Fibroblast of upper back skin (primary cell): ENCODE measurements at places on chromosomes 4 and X.

DNA sequence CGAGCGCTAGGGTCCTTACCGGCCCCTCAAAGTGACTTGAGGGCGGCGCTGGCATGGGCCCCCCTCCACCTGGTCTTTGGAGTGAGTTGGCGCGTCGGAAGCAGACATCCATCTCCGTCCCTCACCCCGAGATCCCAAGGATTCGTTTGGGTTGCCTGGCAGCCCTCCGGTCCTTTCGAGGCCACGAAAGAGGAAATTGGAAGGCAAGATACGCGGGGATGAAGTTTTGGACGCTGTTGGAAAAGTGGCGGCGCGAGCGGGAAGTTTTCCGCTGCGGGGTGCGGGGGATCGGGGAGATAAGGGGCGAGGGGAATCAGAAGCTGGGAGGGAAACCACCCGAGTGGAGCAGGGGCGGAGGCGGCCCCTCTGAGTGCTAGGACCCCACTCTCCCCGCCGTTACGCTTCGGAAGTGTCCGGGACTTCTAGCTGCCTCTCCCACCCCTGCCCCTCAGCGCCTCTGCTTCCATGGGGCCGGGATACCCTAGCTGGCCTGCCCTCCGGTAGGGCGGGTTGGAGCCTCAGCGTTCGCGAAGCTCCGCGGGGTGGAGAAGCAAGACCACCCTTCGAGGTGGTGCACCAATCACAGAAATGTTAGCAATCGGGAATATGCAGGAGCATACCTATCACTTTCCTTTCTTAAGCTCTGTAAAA, 57.8 kb downstream of the FRMPD3 start:
- DNase-seq, result no peak

DNA sequence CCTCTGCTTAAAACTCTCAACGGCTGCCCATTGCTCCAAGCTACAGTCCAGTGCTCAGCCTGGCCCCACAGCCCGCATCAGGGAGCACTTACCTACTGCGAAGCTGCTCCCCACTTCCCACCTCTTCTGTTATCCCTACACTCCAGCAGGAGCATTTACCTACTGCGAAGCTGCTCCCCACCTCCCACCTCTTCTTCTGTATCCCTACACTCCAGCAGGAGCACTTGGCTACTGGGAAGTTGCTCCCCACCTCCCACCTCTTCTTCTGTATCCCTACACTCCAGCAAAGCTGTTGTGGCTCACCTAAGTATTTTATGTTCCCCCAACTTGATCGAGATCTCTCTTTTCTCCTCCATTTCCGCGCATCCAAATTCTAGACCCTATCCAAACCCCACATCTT, 563.3 kb upstream of the ZFP42 start:
- DNase-seq, result no peak

DNA sequence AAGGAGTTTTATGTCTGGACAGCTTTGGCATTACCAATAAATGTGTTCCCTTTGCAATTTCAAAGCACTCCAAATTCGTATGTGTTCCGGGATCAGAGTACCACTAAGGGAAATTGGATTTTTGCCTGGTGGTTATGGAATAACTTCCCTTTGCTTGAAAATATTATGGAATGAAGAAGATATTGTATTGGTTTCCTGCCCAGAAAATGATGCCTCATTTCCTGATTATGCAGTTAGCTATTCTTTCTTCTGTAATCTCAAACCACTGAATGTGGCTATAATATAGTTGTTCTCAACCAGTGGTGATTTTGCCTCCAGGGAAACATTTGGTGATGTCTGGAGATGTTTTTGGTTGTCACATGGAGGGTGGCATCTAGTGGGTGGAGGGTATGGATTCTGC, 142.9 kb downstream of the PCDH7 start:
- peak; percentile 88 for DNase-seq

- peak; percentile 21 for DNase-seq
Observed at GRCh38 chrX:47643926-47644325, 6.4 kb downstream of the ELK1 start.

DNA sequence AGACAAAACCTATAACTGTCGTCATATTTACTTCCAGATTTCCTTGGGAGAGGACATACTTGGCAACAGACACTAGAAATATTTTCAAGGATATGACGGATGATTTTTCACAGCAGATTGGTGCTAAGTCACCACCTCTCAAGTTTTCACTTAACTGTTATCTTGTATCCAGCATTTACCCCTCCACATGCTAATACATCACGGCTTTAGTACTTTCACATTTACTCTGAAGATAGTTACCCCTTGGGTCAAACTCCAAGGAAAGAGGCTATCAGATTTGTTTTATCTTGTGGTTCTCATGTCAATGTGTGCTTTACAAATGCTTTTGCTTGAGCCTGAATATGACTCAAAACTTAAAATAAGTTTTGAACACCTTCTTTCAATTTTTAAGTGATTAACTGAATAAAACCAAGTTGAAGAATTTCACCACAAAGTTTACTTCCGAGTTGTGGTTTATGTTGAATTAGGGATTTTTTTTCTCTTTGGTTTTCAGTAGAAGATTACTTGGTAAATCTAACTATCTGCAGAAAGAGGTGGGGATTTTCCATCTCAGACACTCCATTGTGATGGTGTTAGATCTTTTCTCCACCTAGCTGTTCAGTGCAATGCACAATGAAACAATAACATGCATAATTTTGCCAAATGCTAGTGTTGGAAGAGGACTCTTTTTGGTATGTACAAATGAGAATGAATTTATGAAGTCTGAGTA, 75.4 kb upstream of the FAT1 start:
- peak; percentile 36 for DNase-seq

DNA sequence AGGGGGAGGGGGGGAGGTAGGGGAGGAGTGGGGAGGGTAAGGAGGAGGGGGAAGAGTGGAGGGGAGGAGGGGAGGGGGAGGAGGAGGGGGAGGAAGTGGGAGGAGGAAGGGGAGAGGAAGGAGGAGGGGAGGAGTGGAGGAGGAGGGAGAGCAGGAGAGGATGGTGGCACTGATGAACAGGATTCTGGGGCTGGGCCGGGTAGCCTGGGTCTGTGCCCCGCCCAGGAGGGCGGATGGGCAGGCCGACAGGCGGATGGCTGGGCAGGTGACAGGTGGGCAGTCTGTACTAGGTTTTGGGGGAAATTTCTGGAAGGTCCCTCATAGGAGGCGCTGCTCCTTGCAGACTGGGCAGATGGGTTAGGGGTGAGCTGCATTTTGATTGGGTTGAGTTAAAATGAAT, 66.0 kb upstream of the ADRA2C start:
- DNase-seq, result no peak

- no peak for DNase-seq
Observed at GRCh38 chrX:54785901-54786300, 12.2 kb downstream of the ITIH6 start.

DNA sequence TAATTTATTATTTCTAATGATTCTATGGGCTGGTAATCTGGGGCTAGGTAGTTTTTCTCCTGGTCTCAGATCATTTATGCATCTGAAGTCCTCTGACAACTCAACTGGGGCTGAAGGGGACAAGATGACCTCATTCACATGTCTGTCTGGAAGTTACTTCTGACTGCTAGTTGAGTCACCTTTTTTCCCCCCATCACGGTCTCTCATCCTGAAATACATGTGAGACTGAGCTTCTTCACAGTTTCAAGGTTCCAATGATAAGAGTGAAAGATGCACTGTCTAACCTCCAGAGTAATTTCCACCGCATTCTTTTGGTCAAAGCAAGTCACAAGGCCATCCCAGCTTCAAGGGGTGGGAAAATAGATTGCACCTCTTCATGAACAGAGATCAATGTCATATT, 356.7 kb upstream of the RPS6KA3 start:
- DNase-seq, result peak; percentile 49

DNA sequence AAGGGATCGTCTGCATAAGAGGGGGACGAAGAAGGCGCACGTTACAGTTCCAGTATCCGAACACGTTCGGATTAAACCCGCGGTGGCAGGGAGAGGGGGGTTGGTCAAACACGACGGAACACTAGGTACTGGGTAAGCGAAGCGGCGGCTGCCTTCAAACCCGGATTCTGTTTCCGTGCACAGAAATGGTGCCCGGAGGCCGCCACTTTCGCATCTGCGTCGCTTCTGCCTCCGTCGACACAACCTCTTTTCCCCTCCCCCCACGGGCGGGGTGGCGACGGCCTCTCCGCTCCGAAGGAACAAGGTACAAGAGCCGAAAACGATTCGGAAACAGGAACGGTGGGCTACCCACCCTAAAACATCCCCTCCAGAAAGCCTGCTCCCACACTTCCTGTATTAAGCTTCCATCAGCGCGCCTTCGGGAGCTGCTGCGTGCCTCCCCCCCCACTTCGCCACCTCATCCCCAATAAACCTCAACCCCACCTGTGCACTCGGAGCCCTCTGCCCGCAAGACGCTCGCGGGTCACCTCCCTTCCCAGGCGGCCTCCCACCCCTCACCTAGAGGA, 667 bp downstream of the G3BP2 start:
- DNase-seq, result peak; percentile 38

DNA sequence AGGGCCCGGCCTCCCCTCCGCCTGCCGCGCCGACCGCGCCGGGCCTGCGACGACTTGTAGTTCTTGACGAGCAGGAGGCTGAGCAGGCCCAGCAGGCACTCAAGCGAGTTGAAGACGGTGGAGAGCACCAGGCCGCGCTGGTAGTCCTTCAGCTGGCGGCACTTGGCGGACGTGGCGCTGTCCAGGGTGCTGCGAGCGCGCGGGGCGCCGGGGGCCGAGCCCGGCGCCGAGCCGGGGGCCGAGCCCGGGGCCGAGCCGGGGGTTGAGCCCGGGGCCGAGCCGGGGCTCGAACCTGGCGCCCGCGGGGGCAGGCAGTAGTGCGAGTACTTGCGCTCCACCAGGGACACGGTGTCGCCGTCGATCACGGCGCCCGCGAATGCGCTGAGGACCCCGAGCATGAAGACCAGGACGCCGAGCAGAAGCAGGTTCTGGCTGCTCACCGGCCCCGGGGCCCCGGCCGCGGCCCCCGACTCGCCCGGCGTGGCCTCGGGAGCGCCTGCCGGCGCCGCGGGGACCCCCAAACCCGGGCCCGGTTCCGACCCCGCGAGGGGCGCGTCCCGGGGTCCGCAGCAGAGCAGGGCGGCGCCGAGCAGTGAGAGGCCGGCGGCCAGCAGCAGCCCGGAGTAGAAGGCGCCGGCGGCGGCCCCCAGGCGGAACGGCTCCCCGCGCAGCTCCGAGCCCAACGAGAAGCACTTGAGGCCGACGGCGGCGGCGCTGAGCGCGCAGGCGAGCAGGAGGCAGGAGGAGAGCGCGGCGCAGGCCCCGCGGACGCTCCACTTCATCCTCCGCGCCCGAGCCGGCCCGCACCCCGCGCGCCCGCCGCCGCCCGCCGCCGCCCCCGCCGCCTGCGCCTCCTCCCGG, 584 bp downstream of the TMEM271 start:
- DNase-seq, result peak; percentile 47

- DNase-seq, result no peak
Observed at GRCh38 chrX:13587786-13588477, 18.5 kb downstream of the EGFL6 start.

GRCh38 chr4:81963015-81963762, 410.6 kb downstream of the HNRNPD start:
- no peak for DNase-seq

GRCh38 chr4:127708985-127709384, 21.2 kb upstream of the SLC25A31 start:
- peak; percentile 67 for DNase-seq

DNA sequence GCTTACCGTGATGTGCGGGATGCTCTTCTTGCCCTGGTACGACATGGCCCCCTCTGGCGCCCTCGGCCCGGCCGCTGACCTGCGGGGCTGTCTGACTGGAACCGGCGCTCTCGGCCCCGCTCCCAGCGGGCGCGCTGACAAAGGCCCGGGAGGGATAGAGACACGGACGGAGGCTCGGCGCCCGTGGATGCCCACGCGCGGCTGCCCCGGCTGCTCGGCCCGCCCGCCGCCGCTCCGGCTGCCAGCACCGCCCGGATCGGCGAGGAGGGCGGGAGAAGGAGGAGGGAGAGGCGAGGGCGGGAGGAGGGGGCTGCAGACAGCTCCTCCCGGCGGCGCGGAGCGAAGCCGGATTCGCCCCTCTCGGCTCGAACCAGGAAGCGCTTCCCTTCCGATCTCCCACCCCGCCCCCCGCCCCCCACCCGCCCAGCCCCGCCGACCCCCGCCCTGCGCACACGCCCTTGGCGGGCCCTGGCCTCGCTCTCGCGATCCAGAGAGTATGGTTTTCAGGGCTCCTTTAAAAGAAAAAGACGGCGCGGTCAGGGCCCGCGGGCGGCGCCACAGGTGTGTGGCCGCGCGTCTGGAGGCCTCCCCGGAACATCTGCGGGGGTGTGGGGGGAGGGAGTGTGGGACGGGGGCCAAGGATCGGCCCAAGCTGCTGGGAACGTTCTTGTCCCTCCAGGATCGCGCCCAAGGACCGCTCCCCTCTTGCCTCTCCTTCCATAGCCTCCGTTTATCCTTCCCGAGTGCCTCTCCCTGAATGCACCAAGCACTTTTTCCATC, 4.5 kb downstream of the CRMP1 start:
- no peak for DNase-seq

GRCh38 chr4:170522427-170522970, 432.7 kb upstream of the AADAT start:
- DNase-seq, result no peak

- peak; percentile 14 for DNase-seq
Observed at GRCh38 chrX:155068165-155068564, 2.8 kb downstream of the CMC4 start.

DNA sequence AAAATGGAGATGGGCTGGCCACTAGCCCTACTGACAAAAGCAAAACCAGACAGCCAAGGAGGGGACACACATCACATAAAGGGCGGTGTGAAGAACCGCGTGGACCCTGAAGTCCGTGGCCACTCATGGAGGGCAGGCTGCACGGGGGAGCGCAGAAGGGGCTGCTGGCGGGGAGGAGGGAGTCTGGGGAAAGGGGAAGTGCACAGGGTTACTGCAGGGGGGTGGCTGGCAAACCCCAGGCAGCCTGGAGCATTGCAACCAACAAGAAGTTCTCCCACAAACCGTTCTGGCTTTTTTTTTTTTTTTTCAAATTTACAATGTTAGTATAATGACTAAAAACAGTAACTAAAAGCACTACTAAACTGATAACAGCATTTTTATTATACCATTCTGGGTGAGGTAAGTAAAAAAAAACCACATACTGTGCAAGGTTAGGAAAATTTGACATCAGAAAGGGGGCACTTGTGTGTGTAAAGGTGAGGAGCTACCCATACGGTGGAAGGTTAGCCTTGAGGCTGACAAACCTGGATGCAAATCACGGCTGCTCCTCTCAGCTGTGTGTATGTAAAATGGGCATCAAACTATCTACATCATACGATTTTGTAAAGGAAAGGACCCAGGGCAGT, 87.1 kb downstream of the TSPAN5 start:
- DNase-seq, result no peak

DNA sequence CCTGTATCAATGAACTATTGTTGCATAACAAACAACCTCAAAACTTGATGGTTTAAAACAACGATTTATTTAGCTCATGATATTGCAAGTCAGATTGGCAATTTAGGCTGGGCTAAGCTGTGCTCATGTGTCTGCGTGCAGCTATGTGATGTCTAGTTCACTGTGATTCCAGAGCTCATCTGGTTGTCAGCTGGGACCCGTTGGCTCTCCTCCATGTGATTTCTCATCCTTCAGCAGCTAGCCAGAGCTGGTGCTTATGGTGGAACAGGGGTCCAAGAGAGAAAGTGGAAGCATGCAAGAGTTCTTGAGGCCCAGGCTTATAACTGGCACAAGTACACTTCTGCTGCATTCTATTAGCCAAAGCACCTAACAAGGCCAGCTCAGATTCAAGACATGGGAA, 28.8 kb upstream of the TRPC3 start:
- peak; percentile 73 for DNase-seq
